ENCODE measurements at places on chromosomes 16 and 17.
A peak's percentile ranks its signal among the peaks of the same experiment; 100 is the strongest.

DNA sequence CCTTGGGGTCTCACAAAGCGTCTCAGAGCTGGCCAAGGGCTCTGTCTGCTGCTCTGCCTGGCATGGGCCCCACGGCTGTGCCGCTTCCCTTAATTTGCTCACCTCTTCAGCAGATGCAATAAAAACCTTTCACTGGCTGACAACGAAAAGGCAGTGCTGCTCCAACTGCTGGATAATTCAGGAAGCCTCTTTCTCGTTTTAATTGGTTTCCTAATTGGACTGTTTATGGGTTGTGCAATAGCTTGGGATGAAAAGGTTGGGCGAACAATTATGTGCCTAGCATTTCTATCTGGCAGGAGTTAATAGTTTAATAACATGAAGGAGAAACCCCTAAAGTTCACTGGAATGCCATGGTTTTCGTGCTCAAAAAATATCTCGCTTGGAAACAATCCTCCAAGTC lies 234.1 kb upstream of the IRX5 start:
- DNase-seq: no peak

DNA sequence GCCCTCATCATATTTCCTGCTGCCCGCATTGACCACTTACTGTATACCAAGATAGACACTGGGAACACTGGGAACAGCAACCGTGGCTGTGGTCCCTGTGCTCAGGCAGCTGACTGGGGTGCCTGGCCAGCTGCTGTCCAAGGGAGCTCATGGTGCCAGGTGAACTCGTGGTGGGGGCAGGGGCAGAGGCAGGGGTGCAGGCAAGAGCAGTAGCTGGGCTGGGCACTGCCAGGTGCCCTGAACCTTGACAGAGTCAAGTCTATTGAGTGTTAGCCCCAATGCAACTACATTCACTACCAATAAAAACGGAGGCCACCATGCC lies 202.5 kb downstream of the C16orf78 start:
- no peak for DNase-seq

- DNase-seq: no peak
Observed at GRCh38 chr16:31860508-31860907, 13.1 kb upstream of the ZNF267 start.

- no peak for DNase-seq
Observed at GRCh38 chr16:9033125-9033830, 58.2 kb upstream of the HAPSTR1 start.

GRCh38 chr17:35486920-35487732 lies 38.6 kb upstream of the SLFN13 start:
- DNase-seq: peak; percentile 86

DNA sequence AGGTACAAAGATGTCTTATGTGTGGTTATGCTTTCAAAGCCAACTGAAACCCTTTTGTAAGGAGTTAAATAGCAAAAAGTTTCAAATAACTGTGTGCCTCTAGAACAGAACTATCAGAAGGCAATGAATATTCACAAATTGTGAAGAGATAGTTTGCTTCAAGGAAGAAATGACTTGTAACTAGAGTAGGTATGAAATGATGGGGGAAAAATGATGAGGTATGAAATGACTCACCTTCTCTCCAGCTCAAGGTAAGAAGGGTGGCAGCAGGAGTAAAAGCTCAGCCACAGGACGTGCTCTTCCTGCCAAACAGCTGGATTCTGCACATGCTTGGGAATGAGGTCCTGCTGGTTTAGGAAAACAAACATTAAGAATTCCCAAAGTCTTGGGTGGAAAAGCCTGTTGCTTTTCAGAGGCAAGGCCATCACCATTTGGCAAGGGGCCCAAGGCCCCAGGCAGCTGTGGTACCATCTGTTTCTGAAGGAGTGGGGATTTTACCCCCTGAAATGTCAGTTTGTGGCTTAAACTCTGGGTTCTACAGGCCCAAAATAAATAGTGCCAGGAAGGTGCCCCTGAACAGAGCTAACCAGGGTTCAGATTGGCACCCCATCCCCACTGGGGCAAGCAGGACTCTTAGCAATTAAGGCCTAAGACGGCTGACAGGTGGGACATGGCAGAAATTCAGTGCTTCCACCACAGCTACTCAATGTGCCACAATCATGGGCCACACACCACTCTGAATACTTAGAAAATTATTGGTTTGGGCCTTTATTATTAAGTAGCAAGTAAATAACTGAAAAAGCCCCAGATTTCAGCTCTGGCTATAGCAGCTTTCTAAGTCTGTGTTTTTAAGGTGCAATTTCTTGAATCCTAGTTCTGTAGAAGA lies 13.3 kb downstream of the HERPUD1 start:
- no peak for DNase-seq

- no peak for DNase-seq
Observed at GRCh38 chr16:2904922-2905240, 6.8 kb upstream of the FLYWCH1 start.

DNA sequence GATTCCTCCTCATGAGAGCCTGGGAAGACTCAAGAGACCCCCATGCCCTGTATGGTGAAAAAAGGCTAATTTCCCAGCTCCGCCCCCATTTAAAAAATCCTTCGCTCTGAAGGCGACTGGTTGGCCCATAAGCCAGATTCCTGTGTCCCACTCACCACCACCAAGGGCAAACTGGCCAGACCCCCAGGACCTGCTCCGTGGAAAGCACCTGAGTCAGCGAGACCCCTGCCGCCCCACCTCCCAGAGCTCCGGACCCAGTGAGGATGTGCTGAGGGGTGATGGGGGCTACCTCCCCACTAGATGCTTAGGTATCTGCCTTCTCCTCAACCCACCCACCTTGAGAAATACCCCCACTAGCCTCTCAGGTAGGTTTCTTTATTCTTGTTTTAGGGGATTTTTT lies 42.2 kb downstream of the RBFOX3 start:
- DNase-seq: no peak

DNA sequence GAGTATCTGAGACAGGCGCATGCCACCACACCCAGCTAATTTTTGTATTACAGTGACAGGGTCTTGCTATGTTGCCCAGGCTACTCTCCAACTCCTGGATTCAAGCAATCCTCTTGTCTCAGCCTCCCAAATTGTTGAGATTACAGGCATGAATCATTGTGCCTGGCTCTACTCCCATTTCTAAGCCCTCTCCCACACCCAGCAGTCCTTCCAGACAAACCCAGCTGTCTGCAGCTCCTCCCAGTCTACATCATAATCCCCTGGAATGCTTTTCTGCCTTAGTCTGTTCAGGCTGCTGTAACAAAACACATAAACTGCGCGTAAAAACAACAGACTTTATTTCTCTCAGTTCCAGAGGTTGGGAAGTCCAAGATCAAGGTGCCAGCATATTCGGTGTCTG lies 144.5 kb downstream of the GRIN2A start:
- no peak for DNase-seq

GRCh38 chr17:82216301-82217119 lies 3.9 kb upstream of the CCDC57 start:
- peak; percentile 33 for DNase-seq

GRCh38 chr16:74729783-74730683 lies 29.4 kb upstream of the MLKL start:
- no peak for DNase-seq

GRCh38 chr17:77802811-77803220 lies 155.7 kb upstream of the TNRC6C start:
- no peak for DNase-seq

DNA sequence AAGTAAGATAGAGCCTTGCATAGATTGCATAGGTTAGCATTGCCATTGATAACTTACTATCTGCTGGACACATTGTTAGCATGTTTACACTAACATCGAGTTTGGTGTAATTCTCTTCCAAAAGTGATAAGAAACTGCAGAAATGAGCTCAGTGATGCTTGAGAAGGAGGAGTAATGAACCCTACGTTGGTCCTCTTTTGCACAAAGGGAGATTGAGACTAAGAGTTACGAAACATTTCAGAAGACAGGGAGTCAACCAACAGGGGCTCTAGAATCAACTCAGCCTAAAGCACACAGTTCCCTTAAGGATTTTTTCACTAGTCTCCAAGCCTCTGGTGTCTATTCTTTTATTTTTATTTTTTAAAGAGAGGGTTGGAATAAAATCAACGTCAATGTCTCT lies 6.8 kb downstream of the CCL7 start:
- DNase-seq: no peak

GRCh38 chr17:56596691-56597494 lies 3.4 kb downstream of the NOG start:
- DNase-seq: no peak

DNA sequence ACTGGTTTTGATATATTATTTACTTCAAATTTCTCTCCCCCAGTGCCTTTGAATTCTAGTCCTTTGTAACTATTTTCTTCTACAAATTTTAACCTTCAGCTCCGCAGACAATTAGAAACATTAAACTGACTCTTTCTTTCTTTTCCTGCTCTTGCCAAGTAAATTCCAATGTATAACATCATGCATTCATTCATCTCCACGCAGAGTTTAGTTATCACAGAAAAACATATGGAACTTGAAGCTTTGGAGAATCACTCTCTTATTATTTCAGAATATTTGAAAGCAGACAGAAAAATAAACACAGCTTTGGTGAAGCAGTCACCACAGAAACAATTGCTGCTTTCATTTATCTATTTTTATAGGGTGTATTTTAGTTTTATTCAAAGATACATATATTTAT lies 778.7 kb upstream of the CDH8 start:
- no peak for DNase-seq

DNA sequence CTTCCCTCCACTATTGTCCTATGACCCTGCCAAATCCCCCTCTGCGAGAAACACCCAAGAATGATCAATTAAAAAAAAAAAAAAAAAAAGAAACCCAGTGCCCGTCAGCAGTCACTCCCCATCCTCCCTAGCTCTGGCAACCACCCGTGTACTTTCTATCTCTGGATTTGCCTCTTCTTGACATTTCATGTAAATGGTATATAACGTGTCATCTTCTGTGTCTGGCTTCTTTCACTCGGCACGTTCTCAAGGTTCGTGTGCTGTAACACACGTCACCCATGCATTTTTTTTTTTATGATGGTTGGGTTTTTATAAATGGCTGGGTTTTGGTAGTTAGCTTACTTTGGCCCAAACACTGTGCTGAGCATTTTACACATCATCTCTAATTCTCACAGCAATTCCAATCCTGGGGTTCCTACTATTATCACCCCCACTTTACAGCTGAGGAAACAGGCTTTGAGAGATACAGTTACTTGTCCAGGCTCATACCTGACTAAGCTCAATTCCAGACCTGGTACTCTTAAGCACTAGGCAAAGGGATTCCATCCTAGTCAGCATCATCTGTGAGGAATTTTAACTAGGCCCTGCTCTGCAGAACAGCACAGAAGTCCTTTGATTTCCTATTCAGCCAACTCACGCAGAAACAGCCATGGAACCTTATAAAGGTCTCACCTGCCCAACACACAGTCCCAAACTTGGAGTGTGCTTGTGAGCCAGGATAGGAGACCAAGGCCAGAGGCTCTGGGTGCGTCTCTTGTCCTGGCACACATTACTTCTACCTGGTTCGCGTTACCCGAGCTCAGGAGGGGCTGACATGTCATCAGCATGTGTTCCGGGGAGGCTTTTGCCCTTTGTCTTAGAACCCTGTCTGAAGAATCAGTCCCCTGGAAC lies 11.7 kb downstream of the NDUFAB1 start:
- DNase-seq: no peak

DNA sequence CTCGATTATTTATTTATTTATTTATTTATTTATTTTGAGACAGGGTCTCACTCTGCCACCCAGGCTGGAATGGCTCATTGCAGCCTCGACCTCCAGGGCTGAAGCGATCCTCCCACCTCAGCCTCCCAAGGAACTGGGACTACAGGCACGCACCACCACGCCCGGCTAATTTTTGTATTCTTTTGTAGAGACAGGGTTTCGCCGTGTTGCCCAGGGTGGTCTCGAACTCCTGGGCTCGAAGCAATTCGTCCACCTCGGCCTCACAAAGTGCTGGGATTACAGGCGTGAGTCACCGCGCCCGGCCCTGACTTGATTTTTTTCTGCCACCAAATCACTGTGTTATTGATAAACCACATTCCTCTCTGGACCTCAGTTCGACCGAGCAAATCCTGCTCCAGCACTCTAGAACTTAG lies 758 bp upstream of the RPL23A start:
- no peak for DNase-seq

DNA sequence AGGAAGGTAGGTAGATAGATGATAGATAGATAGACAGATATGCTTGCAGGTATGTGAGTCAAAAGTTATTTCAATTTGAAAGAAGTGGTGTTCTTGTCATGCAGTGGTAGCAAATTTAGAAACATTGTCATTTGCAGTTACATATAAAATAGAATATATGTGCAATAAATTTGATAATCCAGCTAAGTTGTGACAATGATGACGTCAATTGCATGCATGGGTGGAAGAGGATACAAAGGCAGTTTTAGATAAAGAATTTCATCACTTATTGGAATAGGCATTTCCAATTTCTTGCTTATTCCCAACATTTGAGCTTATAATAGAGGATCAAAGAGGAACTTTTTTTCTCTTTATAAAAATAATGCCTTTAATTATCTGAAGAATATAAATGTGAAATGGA lies 99.2 kb upstream of the KCNJ16 start:
- DNase-seq: no peak

Data from stimulated activated naive CD4-positive, alpha-beta T cell treated with Interleukin-2 at 50 U/mL for 16 hours (primary cell).